ENCODE measurements at places on chromosomes 16 and 17. TPM values are rescaled to one million over a fixed set of nuclear protein-coding genes. Genes with fewer than 3 reads are reported as not detected.
A peak's percentile ranks its signal among the peaks of the same experiment; 100 is the strongest.

- DNase-seq: no peak
Observed at GRCh38 chr17:73998653-73999645, 204.5 kb upstream of the RPL38 start.

- no peak for DNase-seq
Observed at GRCh38 chr16:65833171-65833871, 533.2 kb upstream of the CDH5 start.

- no peak for DNase-seq
Observed at GRCh38 chr16:59881376-59881775, 1147.3 kb upstream of the GOT2 start.

DNA sequence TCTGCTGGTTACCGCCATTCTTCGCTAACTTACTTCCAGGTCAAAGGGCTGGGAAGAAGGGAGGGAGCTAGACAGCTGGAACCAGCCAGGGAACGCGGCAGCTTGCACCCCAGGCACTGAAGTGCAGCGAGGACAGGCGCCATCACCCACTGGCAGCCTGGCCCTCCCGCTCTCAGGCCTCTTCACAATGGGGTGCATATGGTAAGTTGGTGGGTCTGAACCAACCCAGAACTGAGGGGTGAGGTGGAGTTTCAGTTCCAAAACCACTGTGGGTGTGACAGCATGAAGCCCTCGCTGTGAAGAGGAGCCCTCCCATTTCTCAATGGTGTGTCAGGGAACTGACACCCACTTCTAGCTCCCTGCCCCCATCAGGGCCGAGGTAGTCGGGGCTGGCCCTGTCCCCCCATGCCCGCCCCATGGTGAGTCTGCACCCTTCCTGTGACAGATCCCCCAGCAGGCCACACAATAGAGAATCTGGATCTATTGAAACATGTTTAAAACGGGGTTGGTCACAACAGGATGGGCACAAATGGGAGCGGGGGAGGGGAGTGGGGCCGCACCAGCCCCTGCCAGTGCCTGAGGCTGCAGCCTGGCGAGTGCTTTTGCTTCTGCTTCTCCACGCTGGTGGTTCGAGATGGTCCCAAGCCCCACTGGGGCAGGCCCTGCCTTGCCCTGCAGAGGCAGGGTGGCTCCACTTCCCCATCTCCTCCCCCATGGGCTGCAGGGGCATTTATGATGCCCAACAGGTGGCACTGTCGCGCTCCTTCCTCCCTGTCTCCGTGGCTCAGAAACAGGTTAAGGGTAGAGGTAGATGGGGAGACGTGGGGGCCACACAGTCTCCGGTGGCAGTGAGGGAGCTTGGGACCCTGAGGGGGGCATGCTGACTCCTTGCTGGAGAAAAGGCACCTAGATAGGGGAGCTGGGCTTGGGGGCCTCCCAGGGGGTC lies 2.3 kb downstream of the LIMD2 start:
- no peak for DNase-seq

- peak; percentile 90 for DNase-seq
Observed at GRCh38 chr16:30874821-30875717, 18.8 kb downstream of the BCL7C start.

GRCh38 chr17:7080456-7081041 lies 498 bp upstream of the CLEC10A start:
- peak; percentile 26 for DNase-seq

Gene SBK1
- 1.5 TPM for total RNA-seq

Gene PNMT
- 1.3 TPM for total RNA-seq
